H1 (cell line): ENCODE measurements at places on chromosomes 1 and 21. TPM values are rescaled to one million over a fixed set of nuclear protein-coding genes. Genes with fewer than 3 reads are reported as not detected.

The SRGAP2 gene
- 51.2 and 54.0 TPM in 2 replicates for total RNA-seq

The C1orf74 gene
- total RNA-seq: 3.9 and 4.1 TPM in 2 replicates

The AGMAT gene
- total RNA-seq: 5.7 and 5.8 TPM in 2 replicates

The LACTBL1 gene
- total RNA-seq: not detected in 2 replicates

The KCNJ6 gene
- total RNA-seq: 0.78 and 1.2 TPM in 2 replicates

The PER3 gene
- 9.3 and 9.4 TPM in 2 replicates for total RNA-seq

The SPATA45 gene
- total RNA-seq: 0.65 TPM in 1 of 2 replicates, not detected in the other

- no peaks in the 10 kb centered on the region for H3K36me3 ChIP-seq
- peaks cover 10% of the 10 kb centered on the region for H3K4me1 ChIP-seq
- no peaks in the 10 kb centered on the region for H3K27me3 ChIP-seq
- no peak for DNase-seq
- H3K4me3 ChIP-seq: no peak overlapping the region
Observed at GRCh38 chr1:151549199-151549598, 9.1 kb downstream of the TUFT1 start.

- no peak for DNase-seq
- H3K36me3 ChIP-seq: no peaks in the 10 kb centered on the region
- no peak overlapping the region for H3K4me3 ChIP-seq
Observed at GRCh38 chr1:205071028-205071409, 13.2 kb downstream of the TMEM81 start.

GRCh38 chr1:26723013-26723991 is 27.5 kb downstream of the ARID1A start:
- no peaks in the 10 kb centered on the region for H3K36me3 ChIP-seq
- peak overlapping the region; percentile 54 for H3K27ac ChIP-seq
- H3K27me3 ChIP-seq: no peaks in the 10 kb centered on the region
- peak overlapping the region; percentile 42 for H3K4me3 ChIP-seq

- H3K27ac ChIP-seq: no peak overlapping the region
- H3K4me1 ChIP-seq: no peaks in the 10 kb centered on the region
- no peak overlapping the region for H3K4me3 ChIP-seq
Observed at GRCh38 chr1:213332491-213332890, 281.4 kb downstream of the RPS6KC1 start.

GRCh38 chr1:56249234-56249633 is 330.1 kb downstream of the PLPP3 start:
- H3K27ac ChIP-seq: no peak overlapping the region
- H3K4me3 ChIP-seq: no peak overlapping the region
- no peaks in the 10 kb centered on the region for H3K4me1 ChIP-seq
- no peaks in the 10 kb centered on the region for H3K27me3 ChIP-seq
- no peaks in the 10 kb centered on the region for H3K36me3 ChIP-seq
